ENCODE measurements at places on chromosomes 4 and X. TPM values are rescaled to one million over a fixed set of nuclear protein-coding genes. Genes with fewer than 3 reads are reported as not detected.

- DNase-seq: no peak
- no peak overlapping the region for H3K27ac ChIP-seq
- no peaks in the 10 kb centered on the region for H3K27me3 ChIP-seq
- H3K36me3 ChIP-seq: no peaks in the 10 kb centered on the region
These were observed 3.0 kb downstream of the GPR174 start for GRCh38 chrX:79147477-79147876.

GRCh38 chr4:155529272-155529671 lies 137.4 kb upstream of the GUCY1A1 start:
- DNase-seq: peak; percentile 43
- H3K36me3 ChIP-seq: peaks cover 7% of the 10 kb centered on the region
- peaks cover 16% of the 10 kb centered on the region for H3K4me1 ChIP-seq
- no peak overlapping the region for H3K4me3 ChIP-seq
- no peaks in the 10 kb centered on the region for H3K27me3 ChIP-seq

- peaks cover 8% of the 10 kb centered on the region for H3K4me1 ChIP-seq
- no peaks in the 10 kb centered on the region for H3K27me3 ChIP-seq
- no peak overlapping the region for H3K4me3 ChIP-seq
- H3K27ac ChIP-seq: no peak overlapping the region
- DNase-seq: no peak
These were observed 103.7 kb upstream of the TENM3 start for GRCh38 chr4:182139491-182139890.

GRCh38 chrX:39724544-39724943 lies 373.2 kb downstream of the BCOR start:
- DNase-seq: no peak
- no peak overlapping the region for H3K4me3 ChIP-seq
- no peak overlapping the region for H3K27ac ChIP-seq
- no peaks in the 10 kb centered on the region for H3K4me1 ChIP-seq
- peaks cover 28% of the 10 kb centered on the region for H3K27me3 ChIP-seq
- no peaks in the 10 kb centered on the region for H3K36me3 ChIP-seq

DNA sequence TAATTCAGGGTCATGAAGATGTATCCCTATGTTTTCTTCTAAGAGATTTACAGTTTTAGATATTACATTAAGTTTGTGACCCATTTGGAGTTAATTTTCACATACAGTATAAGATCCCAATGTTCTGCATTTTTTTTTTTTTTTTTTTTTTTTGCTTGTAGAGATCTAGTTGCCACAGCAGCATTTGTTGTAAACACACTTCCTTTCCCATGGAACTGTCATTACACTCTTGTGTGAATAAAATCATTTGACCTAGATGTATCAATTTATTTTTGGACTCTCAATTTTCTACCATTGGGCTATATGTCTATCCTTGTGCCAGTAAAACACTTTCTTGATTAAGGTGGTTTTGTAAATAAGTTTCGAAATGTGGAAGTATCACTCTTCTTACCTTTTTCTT lies 1107.2 kb downstream of the TECRL start:
- H3K27me3 ChIP-seq: no peaks in the 10 kb centered on the region
- H3K36me3 ChIP-seq: no peaks in the 10 kb centered on the region
- no peaks in the 10 kb centered on the region for H3K4me1 ChIP-seq
- DNase-seq: no peak
- H3K4me3 ChIP-seq: no peak overlapping the region
- H3K27ac ChIP-seq: no peak overlapping the region

DNA sequence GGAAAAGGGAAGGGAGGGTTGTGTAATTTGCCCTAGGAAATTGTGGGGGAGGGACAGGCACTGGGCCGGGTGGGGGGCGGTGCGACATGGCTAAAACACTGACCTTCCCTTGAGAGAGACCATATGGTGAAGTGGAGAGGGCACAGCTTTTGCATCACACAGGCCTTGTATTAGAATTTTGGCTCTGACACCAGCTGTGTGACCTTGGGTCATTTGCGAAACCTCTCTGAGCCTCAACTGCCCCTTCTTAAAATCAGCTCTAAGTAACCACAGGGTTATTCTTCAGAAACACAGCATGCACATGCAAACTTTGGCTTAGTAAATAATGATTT lies 25.8 kb downstream of the PDGFRA start:
- H3K36me3 ChIP-seq: no peaks in the 10 kb centered on the region
- DNase-seq: no peak
- no peak overlapping the region for H3K27ac ChIP-seq

FAM9B gene
- total RNA-seq: 0.69 TPM

DNA sequence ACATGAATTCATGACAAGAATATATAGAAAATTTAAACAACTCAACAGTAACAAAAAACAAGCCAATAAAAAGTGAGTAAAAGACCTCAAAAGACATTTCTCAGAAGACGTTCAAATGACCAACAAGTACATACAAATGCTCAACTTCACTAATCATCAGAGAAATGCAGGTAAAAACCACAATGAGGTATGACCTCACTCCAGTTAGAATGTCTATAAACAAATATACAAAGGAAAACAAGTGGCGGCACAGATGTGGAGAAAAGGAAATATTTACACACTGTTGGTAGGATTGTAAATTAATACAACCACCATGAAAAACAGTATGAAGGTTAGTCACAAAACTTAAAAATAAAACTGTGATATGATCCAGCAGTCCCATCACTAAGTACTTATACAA lies 1033.1 kb downstream of the RAPGEF2 start:
- no peak overlapping the region for H3K27ac ChIP-seq
- no peak for DNase-seq
- H3K4me3 ChIP-seq: no peak overlapping the region
- no peaks in the 10 kb centered on the region for H3K4me1 ChIP-seq
- H3K36me3 ChIP-seq: no peaks in the 10 kb centered on the region

DNA sequence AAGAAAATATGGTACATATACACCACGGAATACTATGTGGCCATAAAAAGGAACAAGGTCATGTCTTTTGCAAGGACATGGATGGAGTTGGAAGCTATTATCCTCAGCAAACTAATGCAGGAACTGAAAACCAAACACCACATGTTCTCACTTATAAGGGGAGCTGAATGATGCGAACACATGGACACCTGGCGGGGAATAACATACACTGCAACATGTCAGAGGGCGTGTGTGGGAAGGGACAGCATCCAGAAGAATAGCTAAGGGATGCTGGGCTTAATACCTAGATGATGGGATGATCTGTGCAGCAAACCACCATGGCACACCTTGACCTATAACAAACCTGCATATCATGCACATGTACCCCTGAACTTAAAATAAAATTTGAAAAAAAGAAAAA lies 19.5 kb upstream of the CNKSR2 start:
- DNase-seq: no peak
- H3K4me3 ChIP-seq: no peak overlapping the region
- H3K27ac ChIP-seq: no peak overlapping the region

DNA sequence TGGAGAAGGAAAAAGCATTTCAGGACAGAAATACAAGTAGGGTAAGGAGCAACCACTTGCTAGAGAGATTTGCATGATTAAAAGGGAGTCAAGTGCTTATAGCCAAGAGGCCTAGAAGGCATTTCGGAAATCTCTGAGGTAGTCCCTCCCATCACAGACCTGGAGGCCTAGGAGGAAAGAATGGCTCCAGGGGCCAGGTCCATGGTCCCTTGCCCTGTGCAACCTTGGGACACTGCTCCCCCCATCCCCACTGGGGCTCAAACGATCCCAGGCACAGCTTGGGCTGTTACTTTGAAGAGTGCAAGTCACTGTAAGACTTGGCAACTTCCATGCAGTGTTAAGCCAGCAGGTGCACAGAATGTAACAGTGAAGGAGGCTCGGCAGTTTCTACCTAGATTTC lies 51.2 kb upstream of the FBXW7 start:
- no peak overlapping the region for H3K4me3 ChIP-seq
- no peak for DNase-seq
- no peaks in the 10 kb centered on the region for H3K36me3 ChIP-seq

GRCh38 chr4:102842367-102842766 lies 15.0 kb upstream of the UBE2D3 start:
- H3K36me3 ChIP-seq: no peaks in the 10 kb centered on the region
- no peak overlapping the region for H3K27ac ChIP-seq
- no peak for DNase-seq
- no peaks in the 10 kb centered on the region for H3K4me1 ChIP-seq
- H3K27me3 ChIP-seq: no peaks in the 10 kb centered on the region

RADX gene
- total RNA-seq: 4.3 TPM

SMIM10 gene
- 1.8 TPM for total RNA-seq

PPP4R3C gene
- not detected for total RNA-seq

GRCh38 chrX:71181558-71181909 lies 36.9 kb downstream of the NLGN3 start:
- no peak for DNase-seq
- H3K36me3 ChIP-seq: peaks cover 11% of the 10 kb centered on the region
- H3K4me1 ChIP-seq: peaks cover 8% of the 10 kb centered on the region
- peak overlapping the region; percentile 62 for H3K4me3 ChIP-seq
- no peaks in the 10 kb centered on the region for H3K27me3 ChIP-seq
- H3K27ac ChIP-seq: peak overlapping the region; percentile 96

- H3K4me3 ChIP-seq: no peak overlapping the region
- no peaks in the 10 kb centered on the region for H3K4me1 ChIP-seq
- no peaks in the 10 kb centered on the region for H3K36me3 ChIP-seq
- no peak for DNase-seq
- peaks cover 56% of the 10 kb centered on the region for H3K27me3 ChIP-seq
These were observed 89.2 kb downstream of the DCTD start for GRCh38 chr4:182827954-182828353.

DNA sequence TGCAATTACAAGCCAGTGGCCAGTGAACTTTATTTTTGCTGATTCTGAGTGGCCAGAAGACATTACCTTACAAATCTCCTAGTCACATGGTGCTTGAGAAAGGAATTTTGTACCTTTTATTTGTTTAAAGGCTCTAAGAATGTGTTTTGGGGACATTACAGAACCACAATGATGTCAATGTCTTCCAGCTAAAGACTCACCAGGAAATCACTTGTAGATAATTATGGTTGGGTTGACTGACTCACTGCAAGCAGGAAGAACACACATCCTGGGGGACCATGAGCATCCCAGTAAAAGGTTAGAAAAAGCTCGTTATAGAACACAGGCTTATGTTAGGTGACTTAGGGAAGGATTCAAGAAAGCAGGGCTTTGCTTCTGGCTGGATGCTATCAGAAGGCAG lies 119.4 kb upstream of the FAM9B start:
- H3K36me3 ChIP-seq: no peaks in the 10 kb centered on the region
- peaks cover 23% of the 10 kb centered on the region for H3K4me1 ChIP-seq
- DNase-seq: no peak

CPLX1 gene
- total RNA-seq: 0.93 TPM

MPC1L gene
- total RNA-seq: not detected

GRCh38 chr4:151129796-151130195 lies 30.4 kb downstream of the RPS3A start:
- H3K36me3 ChIP-seq: no peaks in the 10 kb centered on the region
- no peaks in the 10 kb centered on the region for H3K4me1 ChIP-seq
- no peak for DNase-seq

- no peaks in the 10 kb centered on the region for H3K4me1 ChIP-seq
- H3K4me3 ChIP-seq: no peak overlapping the region
- no peak overlapping the region for H3K27ac ChIP-seq
- DNase-seq: peak; percentile 86
- no peaks in the 10 kb centered on the region for H3K27me3 ChIP-seq
- peaks cover 7% of the 10 kb centered on the region for H3K36me3 ChIP-seq
These were observed 16.8 kb downstream of the FGFR3 start for GRCh38 chr4:1809754-1810502.

GRCh38 chrX:110245011-110245410 lies 72.9 kb downstream of the AMMECR1 start:
- DNase-seq: no peak
- peaks cover 37% of the 10 kb centered on the region for H3K4me1 ChIP-seq
- no peaks in the 10 kb centered on the region for H3K27me3 ChIP-seq
- H3K36me3 ChIP-seq: no peaks in the 10 kb centered on the region
- H3K27ac ChIP-seq: no peak overlapping the region
- H3K4me3 ChIP-seq: no peak overlapping the region

RIBC1 gene
- total RNA-seq: 1.2 TPM

GRCh38 chr4:156571146-156571545 lies 400.5 kb downstream of the PDGFC start:
- no peak overlapping the region for H3K27ac ChIP-seq
- no peaks in the 10 kb centered on the region for H3K36me3 ChIP-seq
- DNase-seq: no peak
- no peaks in the 10 kb centered on the region for H3K27me3 ChIP-seq
- H3K4me1 ChIP-seq: peaks cover 9% of the 10 kb centered on the region

- peak overlapping the region; percentile 90 for H3K27ac ChIP-seq
- DNase-seq: peak; percentile 84
- peaks cover 21% of the 10 kb centered on the region for H3K27me3 ChIP-seq
- H3K4me3 ChIP-seq: peak overlapping the region; percentile 84
- peaks cover 38% of the 10 kb centered on the region for H3K4me1 ChIP-seq
These were observed 2.2 kb downstream of the MAMLD1 start for GRCh38 chrX:150365051-150365989.

- no peaks in the 10 kb centered on the region for H3K27me3 ChIP-seq
- no peaks in the 10 kb centered on the region for H3K36me3 ChIP-seq
- no peak overlapping the region for H3K4me3 ChIP-seq
- DNase-seq: no peak
These were observed 196.4 kb downstream of the DTHD1 start for GRCh38 chr4:36477861-36478260.

SLC2A9 gene
- total RNA-seq: 1.8 TPM

DNA sequence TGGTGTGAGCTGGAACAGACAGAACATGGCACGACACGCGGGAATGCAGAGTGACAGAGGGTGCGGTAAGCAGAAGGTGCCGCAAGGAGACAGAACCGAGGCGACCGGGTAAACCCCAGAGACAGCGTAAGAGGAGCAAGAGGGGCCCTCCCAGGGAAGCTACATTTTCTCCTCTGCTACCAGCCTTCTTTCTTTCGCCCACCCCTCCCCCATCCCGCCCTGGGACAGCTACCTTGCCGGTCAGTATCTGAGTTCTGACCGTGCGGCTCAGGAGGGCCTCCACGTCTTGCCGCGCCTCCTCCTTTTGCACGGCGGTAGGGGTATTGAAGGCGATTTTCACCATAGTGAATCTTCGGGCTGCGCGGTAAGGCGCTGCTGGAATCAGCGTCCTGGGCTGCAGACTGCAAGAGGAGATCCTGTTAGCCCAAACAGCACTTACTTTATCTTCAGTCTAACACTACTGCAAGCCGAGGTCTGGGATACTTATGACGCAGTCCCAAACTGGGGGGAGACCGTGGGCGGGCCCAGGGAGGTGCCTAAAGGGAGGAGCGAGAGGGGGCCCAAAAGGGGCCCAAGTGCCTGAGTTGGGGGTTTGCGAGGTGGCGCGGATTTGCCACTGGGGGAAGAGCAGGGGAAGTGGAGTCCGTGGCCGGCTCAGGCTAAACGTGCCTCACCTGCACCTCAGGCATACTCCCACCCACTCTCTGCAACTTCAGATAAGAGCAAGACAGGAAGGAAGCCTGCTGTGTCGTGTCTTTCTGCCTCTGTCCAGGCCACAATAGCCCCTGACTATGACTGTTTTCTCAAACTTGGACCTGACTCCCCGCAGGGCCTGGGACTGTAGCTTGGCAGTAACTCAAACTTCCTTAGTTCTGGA lies at the start of gene ITM2A:
Gene ITM2A (minus strand): TSS at position 462 of the 877 bp plus-strand sequence. CDS start 119 bp downstream, at position 343.
- H3K4me1 ChIP-seq: peaks cover 36% of the 10 kb centered on the region
- H3K36me3 ChIP-seq: peaks cover 12% of the 10 kb centered on the region
- H3K27ac ChIP-seq: peak within 1 kb of the TSS; percentile 70
- no peaks in the 10 kb centered on the region for H3K27me3 ChIP-seq
- peak within 1 kb of the TSS; percentile 84 for H3K4me3 ChIP-seq

Measured in Calu3 (cell line).